Natural killer cell treated with Interleukin-12 subunit alpha and Interleukin-12 subunit beta and Interleukin-15 and Interleukin-18, amount 100 ng/mL, for 72 hours (primary cell): ENCODE measurements at places on chromosomes 11 and 22.

GRCh38 chr11:76251576-76251975 is 45.3 kb upstream of the WNT11 start:
- DNase-seq, result no peak
- H3K27ac ChIP-seq, result no peak overlapping the region
- H3K4me1 ChIP-seq, result peaks cover 2% of the 10 kb centered on the region

DNA sequence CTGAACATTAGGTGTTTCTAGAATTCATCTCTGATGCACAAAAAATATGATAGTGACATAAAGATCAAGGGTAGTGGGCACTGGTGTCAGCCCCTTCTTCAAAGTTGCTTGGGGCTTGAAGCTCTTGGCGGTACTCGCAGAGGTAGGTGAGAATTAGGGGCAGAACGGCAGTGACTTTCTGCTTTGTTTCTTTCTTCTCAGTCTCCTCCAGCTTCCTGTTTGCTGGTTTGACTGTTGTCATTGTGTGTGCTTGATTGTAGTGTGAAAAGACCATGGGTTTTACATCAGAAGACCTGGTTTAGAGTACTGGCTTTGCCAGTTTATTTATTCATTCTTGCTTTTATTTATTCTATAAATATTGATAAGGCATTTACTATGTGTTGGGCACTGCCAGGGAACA is 156.7 kb upstream of the PLET1 start:
- no peaks in the 10 kb centered on the region for H3K36me3 ChIP-seq
- H3K27ac ChIP-seq, result no peak overlapping the region
- H3K4me3 ChIP-seq, result no peak overlapping the region
- DNase-seq, result no peak
- H3K4me1 ChIP-seq, result no peaks in the 10 kb centered on the region

- DNase-seq, result no peak
- H3K27me3 ChIP-seq, result peaks cover 17% of the 10 kb centered on the region
These were observed 21.2 kb upstream of the BLID start for GRCh38 chr11:122137078-122137793.

GRCh38 chr11:72240461-72241290 is 3.3 kb downstream of the PHOX2A start:
- no peaks in the 10 kb centered on the region for H3K36me3 ChIP-seq
- peaks cover 32% of the 10 kb centered on the region for H3K4me1 ChIP-seq
- H3K4me3 ChIP-seq, result peak overlapping the region; percentile 66
- DNase-seq, result no peak
- peaks cover 37% of the 10 kb centered on the region for H3K27me3 ChIP-seq

- peaks cover 24% of the 10 kb centered on the region for H3K27me3 ChIP-seq
- DNase-seq, result no peak
- H3K4me3 ChIP-seq, result no peak overlapping the region
These were observed 6.3 kb upstream of the ZC3H12C start for GRCh38 chr11:110086892-110087309.

DNA sequence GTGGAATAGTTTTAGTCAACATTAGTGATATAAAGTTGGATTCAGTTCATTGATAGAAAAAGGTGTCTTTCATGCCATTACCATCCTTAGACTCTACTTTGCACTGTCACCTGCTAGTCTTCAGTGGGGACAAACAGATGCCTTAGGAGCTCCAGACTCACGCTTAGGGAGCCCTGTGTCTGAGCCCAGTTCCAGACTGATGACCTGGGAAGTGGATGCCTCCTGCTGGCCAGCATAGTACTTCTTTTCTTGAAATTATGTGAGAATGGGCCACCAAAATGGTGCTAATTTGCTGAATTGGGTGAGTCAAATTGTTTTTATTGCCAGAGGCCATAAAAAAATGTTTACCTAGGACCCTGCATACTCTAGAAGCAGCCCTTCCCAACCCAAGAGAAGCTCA is 53.9 kb downstream of the NOX4 start:
- no peaks in the 10 kb centered on the region for H3K36me3 ChIP-seq
- no peak overlapping the region for H3K27ac ChIP-seq
- H3K4me3 ChIP-seq, result no peak overlapping the region
- DNase-seq, result no peak
- no peaks in the 10 kb centered on the region for H3K4me1 ChIP-seq

GRCh38 chr22:28801845-28802594 is 1.7 kb upstream of the XBP1 start:
- H3K27ac ChIP-seq, result peak overlapping the region; percentile 92
- peaks cover 26% of the 10 kb centered on the region for H3K36me3 ChIP-seq
- peak overlapping the region; percentile 94 for H3K4me3 ChIP-seq

DNA sequence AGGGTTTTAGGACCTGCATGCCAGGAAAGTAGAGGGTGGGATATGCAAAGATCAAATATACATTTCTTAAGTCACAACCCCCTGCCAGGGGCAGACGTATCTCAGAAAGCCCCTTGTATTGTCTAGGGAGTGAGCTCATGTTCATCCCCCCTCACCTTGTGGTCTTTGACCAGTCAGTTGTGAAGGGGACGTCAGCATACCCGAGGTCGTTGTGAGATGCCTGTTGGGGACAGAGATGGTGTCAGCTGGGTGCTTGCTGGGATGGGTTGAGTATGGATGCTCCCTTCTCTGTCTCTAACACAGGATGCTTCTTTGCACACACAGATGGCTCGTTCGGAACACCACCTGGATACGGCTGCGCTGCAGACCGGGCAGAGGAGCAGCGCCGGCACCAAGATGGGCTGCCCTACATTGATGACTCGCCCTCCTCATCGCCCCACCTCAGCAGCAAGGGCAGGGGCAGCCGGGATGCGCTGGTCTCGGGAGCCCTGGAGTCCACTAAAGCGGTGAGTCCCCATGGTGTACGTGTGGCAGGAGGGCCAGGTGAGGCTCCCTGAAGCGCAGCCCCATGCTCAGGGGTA is 73.3 kb downstream of the BCR start:
- H3K4me3 ChIP-seq, result no peak overlapping the region
- H3K4me1 ChIP-seq, result peaks cover 25% of the 10 kb centered on the region
- no peaks in the 10 kb centered on the region for H3K36me3 ChIP-seq
- DNase-seq, result no peak
- H3K27me3 ChIP-seq, result no peaks in the 10 kb centered on the region

DNA sequence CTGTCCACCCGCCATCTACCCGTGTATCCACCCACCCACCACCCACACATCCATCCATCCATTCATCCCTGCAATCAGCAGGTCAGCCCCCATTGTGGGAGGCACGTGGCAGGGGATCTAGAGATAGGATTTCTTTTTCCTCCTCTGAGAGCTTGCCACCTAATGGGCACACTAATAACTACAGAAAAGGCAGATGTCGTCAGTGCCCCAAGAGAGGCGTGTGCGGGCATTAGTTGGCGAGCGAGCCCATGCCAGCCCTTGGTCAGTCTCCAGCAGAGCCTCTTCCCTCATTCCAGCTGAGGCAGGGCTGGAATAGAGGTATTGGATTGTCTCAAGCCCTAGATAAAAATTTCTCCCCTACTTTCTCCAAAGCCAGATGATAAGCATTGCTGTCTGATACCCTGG is 9.7 kb downstream of the USP2 start:
- no peak for DNase-seq
- H3K27me3 ChIP-seq, result peaks cover 7% of the 10 kb centered on the region
- peaks cover 2% of the 10 kb centered on the region for H3K4me1 ChIP-seq
- no peak overlapping the region for H3K4me3 ChIP-seq

- no peak overlapping the region for H3K4me3 ChIP-seq
- no peak overlapping the region for H3K27ac ChIP-seq
- H3K4me1 ChIP-seq, result peaks cover 16% of the 10 kb centered on the region
- H3K36me3 ChIP-seq, result no peaks in the 10 kb centered on the region
- no peaks in the 10 kb centered on the region for H3K27me3 ChIP-seq
- no peak for DNase-seq
These were observed 299.9 kb downstream of the BRD1 start for GRCh38 chr22:49527611-49528419.

GRCh38 chr11:104873252-104873651 is 25.0 kb downstream of the CASP12 start:
- no peak overlapping the region for H3K27ac ChIP-seq
- DNase-seq, result no peak
- peaks cover 4% of the 10 kb centered on the region for H3K36me3 ChIP-seq
- H3K4me1 ChIP-seq, result peaks cover 31% of the 10 kb centered on the region
- H3K4me3 ChIP-seq, result no peak overlapping the region

- peaks cover 41% of the 10 kb centered on the region for H3K4me1 ChIP-seq
- no peak for DNase-seq
- no peaks in the 10 kb centered on the region for H3K36me3 ChIP-seq
- no peak overlapping the region for H3K27ac ChIP-seq
- H3K27me3 ChIP-seq, result no peaks in the 10 kb centered on the region
These were observed 134.0 kb downstream of the TRIM44 start for GRCh38 chr11:35796562-35796961.
